ENCODE measurements at places on chromosomes 12 and 14. TPM values are rescaled to one million over a fixed set of nuclear protein-coding genes. Genes with fewer than 3 reads are reported as not detected.
A peak's percentile ranks its signal among the peaks of the same experiment; 100 is the strongest.

Gene FLRT2
- 2.2 TPM for polyA plus RNA-seq

DNA sequence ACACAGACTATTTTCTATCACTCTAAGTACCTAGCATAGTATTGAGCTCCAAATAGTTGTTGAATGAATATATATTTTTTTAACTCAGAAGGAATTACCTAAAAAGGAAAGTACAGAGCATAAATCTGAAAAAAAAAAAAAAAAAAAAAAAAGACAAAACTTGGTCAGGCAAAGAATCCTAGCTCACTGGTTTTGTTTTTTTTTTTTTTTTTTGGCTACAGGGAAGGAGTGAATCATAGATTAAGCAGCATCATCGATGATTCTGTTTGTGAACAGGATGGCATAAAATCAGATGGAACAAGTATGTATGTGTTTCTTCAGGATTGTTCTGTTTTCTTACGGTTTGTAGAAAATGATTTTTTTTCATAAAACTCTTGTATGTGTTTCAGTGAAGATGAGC lies 66.1 kb upstream of the BCAT1 start:
- DNase-seq, result no peak

Gene KRT3
- not detected for polyA plus RNA-seq

DNA sequence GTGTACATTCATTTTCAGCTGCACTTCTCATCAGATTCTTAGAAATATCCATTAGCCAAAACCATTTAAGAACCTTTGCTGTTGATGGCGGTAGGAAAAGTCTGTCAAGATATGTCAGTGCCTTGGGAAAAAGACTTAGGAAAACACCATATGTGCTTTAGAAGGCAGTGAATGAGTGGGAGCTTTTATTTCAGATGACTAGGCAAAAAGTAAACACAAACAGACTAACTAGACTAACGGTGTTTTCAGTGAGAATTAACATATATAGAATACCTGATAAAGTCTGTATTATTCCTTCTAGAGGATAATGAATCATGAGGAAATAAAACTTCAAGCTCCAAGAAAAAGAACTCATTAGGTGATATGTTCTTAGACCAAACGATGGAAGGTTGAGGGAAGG lies 418.9 kb downstream of the NAV3 start:
- no peak for DNase-seq

DNA sequence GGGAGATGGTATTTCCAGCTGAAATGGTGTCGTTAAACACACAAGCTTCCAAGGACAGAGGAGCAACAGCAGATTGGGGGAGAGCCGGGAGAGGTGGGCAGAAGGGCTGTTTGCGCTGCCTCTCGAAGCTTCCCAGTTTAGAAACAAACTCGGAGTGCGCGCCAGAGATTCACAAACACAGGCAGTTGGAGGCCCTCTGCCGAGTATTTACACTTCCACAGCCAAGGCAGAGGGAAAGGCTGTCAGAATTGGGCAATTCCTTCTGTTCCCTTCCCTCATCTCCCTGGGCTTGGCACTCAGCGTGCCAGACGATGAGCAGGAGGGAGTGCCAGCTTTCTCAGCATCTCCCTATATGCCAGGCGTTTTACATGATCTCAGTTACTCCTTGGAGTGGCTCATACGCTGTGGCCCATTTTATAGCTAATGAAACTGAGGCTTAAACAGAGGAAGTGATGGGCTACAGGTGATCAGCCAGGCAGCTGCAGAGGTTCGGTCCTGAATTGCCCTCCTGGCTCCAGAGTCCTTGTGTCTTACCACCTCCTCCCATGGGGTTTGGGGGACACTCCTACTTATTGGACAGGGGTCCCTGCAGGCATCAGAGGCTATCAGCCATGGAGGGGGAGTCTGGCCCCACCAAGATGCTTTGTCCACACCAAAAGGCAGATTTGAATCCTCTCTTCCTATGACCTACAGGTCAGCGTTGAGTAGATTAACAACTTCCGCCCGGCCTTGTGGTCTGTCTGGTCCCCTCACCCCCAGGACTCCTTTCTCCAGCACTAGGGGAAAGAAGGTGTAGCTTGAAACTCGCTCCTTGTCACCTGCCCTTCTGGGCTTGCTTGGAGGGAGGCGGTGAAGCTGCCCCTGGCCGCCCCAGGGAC lies 3.1 kb downstream of the FAM222A start:
- DNase-seq, result peak; percentile 77

- DNase-seq, result no peak
Observed at GRCh38 chr14:61749264-61749663, 13.0 kb upstream of the SNAPC1 start.

DNA sequence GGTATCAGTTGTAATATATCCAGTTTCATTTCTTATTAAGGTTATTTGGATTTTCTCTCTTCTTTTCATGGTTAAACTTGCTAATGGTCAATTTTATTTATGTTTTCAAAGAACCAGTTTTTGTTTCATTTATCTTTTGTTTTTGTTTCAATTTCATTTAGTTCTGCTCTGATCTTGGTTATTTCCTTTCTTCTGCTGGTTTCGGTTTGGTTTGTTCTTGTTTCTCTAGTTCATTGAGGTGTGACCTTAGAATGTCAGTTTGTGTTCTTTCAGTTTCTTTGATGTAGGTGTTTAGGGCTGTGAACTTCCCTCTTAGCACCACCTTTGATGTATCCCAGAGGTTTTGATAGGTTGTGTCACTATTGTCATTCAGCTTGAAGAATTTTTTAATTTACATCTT lies 145.6 kb upstream of the SLCO1B1 start:
- no peak for DNase-seq

Gene ARHGDIB
- polyA plus RNA-seq, result 73.5 TPM

DNA sequence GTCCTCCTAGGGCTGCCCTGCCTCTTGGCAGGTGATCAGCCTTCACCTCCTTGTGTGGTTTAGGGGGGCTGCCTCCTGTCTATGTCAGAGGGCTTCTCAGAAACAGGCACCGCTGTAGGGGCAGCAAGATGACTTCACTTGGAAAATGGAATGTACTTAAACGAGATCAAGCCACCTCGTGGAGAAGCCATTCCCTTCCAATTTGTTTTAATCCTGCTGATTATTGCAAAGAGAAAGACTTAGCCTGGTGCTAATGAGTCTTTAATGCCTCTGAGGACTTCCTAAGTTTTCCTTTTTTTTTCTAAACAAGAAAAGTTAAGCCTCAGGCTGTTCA lies 62.3 kb upstream of the RFLNA start:
- no peak for DNase-seq

All from right cardiac atrium (tissue), 5 donors.